ENCODE measurements at places on chromosomes 3 and 15. TPM values are rescaled to one million over a fixed set of nuclear protein-coding genes. Genes with fewer than 3 reads are reported as not detected.

Gene ZIC4
- not detected for total RNA-seq

Gene CPA3
- 66.8 TPM for total RNA-seq

Gene ASB14
- not detected for total RNA-seq

Gene TMIE
- 0.83 TPM for total RNA-seq

Gene SATB1
- total RNA-seq: 17.5 TPM

Gene OXTR
- total RNA-seq: 3.8 TPM

Gene SOX14
- total RNA-seq: not detected

Gene SEMA6D
- total RNA-seq: 1.3 TPM

Gene STRIT1
- not detected for total RNA-seq

Gene SV2B
- total RNA-seq: 0.04 TPM

Gene ATP2C1
- 41.4 TPM for total RNA-seq

Gene MRPS22
- 73.2 TPM for total RNA-seq

DNA sequence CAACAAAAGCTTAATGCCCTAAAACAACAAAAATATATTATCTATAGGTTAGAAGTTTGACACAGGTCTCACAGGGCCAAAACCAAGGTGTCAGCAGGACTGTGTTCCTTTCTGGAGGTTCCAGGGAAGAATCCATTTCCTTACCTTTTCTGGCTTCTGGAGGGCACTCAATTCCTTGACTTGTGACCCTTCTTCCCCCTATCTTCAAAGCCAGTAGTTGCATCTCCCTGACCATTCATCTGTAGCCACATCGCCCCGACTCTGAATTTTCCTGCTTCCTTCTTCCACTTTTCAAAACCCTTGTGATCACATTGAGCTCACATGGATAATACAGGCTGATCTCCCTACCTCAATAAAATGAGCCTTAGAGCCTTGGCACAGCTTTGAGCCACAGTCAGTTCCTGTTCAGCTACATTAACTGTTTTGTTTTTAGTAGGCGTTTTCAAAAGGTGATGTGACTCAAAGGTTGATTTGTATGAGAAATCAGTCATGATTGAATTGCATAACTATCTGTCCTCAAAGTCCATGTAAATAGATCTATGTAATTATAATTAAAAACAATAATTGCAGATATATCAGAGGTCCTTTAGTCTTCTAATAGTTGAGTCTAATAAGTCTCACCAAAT is 12.4 kb downstream of the PFN2 start:
- no peak for DNase-seq

GRCh38 chr15:44261007-44261706 is 27.4 kb upstream of the GOLM2 start:
- DNase-seq: no peak

- DNase-seq: no peak
These were observed 254.1 kb upstream of the ZNF717 start for GRCh38 chr3:76039431-76039830.

GRCh38 chr3:39521456-39521855 is 54.0 kb downstream of the MOBP start:
- no peak for DNase-seq

GRCh38 chr3:180324791-180325190 is 277.2 kb upstream of the TTC14 start:
- DNase-seq: no peak

DNA sequence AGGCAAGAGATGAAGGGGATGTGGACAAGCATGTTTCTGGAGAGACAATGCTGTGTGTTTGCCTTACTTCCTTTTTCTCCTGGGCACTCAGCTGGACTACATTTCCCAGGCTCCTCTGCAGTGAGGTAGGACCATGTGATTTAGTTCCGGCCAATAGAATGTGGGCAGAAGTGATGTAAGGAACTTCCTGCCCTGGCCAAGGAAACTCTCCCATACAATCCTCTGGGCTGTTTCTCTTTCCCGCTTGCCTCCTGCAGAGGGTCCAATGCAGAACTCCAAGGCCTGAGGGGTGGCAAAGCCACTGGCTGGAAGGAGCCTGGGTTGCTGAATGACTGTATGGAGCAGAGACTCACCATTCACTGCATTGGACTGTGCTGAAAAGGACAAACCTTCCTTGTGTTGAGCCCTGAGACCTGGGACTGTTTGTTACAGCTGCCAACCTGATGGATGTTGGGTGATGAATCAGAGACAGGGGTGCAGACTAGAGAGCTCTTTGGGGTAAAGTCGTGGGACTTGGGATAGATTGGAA is 82.7 kb upstream of the SLC6A6 start:
- no peak for DNase-seq

DNA sequence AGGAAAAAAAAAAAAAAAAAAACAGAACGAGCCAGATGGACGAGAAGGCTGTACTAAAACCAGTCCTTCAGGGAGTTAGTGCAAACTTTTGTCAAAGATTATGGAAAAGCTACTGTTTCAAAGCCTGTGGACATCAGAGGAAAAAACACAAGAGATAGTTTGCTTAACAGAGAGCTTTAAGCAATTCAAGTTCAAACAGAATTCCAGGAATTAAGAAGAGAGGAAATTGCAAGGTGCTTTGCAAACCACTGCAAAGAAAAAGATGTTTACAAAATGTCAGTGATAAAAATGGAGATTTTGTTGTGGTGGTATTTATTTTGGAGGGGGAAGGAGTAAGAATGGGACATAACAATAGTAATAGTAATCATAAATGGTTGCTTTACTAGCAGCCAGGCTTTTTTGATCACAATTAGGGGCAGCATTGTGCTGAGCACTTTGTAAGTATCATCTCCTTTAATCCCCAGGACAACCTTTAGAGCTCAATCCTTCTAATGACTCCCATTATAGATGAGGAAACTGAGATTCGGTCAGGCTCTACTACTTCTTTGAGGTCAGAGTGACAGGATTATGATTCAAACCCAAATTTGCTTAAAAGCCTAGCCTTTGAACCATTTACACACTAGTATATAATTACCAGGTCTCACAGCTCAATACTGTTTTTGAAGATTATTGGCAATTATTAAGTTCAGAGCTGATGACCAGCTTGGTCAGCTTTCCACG is 22.4 kb upstream of the ARHGEF3 start:
- DNase-seq: no peak

DNA sequence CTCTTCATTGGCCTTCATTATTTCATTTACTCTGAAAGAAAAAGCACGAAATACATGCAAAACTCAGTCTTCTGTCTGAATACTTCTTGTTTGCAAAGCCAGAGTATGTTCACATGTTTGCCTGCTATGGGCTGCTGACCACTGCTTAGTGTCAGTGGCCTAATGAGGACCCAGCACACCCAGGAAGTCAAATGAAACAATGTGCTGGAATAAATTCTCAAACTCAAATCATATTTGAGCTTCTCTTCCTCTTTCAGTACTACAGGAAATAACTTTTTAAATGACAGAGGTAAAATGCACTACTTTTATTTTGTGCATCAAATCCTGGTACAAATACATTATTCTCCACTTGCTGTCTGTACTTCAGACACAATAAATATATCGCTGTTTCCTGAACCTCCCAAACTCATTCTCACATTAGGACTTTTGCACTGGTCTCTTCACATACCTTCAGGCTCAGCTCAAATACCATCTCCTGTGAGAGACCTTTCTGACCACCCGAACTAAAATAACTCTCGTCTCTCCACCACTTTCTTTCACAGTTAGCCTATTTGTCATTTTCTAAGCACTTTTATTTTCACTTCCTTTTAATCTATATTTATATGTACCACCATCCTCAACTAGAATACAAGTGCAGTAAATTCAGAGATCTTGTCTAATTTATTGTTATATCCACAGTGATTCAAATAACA is 176.8 kb downstream of the TUSC7 start:
- DNase-seq: no peak

DNA sequence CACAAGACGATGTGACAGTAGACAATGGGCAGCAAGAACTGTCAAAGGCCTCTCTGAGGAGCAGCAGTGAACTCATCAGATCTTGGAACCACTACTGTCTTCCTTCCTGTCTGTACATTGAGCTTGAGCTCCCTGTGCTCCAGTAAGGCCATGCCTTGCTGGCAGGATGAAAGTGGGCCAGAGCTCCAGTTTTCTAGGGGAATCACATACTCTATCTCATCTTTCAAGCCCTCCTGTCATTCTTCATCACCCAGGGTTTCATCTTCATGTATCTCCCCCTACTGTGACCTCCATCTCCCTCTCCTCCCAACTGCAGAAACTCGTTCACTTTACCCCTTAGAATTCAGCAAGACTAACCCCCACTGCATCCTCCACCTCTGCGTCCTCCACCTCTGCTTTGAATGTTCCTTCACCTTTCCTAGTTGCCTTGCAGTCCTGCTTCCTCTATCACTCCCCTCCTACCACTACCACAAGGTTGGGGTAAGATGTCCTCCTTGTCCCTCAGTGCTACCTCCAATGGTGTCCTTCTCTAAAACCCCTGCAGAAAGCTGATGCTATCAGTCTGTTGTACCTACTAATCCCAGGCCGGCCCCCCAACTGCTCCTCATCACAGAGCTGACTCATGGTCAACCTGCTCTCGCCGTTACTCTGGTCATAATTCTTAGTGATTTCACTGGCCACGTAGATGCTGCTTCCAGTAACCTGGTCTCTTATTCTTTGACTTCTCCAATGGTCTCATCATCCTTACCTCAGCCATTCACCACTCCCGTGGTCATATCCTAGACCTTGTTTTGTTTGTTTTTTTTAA is 22.3 kb downstream of the NKIRAS1 start:
- no peak for DNase-seq

DNA sequence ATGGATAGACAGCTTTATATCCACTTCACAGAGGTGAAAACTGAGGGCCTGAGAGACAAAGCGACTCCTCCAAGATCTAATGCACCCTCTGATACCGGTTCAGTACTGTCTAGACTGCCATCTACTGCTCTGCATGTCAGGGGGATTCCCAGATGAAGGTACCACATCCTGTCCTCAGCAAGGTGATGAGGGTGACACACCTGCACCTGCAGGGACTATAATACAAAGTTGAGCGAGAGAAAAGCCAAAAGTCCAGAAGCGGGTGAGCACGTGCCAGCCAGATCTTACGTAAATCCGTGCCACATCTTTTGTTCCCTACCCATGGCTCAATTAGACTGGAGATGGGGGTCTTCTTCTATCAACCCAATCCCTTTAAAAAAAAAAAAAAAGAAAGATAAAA is 32.4 kb upstream of the HES1 start:
- DNase-seq: no peak

DNA sequence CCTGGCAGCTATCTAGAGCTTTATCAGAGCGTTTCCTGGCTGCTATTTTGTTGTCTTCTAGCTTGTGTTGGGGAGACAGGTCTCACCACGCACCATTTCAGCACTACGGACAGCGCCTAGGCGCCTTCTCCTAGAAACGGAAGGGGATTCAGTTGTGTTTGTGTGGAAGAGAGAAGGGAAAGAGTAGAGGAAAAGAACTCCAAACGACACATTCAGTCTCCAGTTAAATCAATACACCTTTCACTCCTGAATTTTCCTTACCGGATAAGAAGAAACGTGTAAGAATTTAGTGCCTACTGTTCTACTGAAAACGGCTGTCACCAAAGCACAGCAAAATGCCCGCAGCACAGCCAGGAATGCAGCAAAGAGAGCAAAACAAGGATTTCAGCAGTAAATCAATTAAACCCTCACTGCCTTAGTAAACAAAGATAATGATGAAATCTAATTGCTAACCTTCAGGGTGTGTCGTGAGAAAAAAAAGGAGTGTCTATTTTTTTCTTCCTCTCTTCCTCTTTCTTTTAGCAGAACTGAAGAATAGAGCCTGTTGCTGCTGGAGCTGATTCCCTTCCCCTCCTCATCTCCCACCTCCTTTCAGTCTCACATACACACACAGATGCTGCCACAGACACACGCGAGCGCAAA is 412 bp upstream of the CTXN2 start:
- no peak for DNase-seq

- DNase-seq: no peak
These were observed 35.7 kb downstream of the NGRN start for GRCh38 chr15:90300988-90301706.

DNA sequence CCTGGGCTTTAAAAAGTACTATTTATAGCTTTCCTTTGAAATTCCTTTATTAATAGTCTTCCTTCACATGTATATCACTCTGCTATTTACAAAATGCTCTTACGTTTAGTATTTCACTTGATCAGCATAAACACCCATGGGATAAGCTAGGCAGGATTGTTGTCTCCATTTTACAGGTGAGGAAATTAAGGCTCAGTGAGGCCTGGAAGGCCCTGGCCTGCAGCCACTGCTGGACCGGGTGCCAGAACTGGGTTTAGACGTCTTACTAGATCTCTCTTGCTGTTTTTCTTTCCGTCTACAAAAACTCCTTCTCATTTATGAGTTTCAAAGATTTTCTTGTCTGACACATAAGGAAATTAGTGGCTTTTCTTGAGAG is 236.4 kb downstream of the LPP start:
- no peak for DNase-seq

DNA sequence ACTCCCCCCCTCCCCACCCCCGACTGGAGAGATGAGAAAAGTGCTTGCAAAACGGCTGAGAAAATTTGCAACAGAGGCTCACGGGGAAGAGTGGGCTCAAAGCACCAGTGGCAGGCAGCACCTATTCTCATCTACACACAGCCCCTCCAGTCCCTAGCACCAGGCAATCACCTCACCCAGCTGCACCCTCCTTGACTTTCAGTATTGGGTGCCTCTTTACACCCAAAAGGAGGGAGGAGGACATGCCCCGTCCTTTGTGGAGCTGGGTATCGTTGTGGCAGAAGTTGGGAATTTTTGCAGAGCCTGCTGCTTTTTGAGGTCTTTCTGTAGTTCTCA is 182.8 kb upstream of the TOPAZ1 start:
- no peak for DNase-seq

DNA sequence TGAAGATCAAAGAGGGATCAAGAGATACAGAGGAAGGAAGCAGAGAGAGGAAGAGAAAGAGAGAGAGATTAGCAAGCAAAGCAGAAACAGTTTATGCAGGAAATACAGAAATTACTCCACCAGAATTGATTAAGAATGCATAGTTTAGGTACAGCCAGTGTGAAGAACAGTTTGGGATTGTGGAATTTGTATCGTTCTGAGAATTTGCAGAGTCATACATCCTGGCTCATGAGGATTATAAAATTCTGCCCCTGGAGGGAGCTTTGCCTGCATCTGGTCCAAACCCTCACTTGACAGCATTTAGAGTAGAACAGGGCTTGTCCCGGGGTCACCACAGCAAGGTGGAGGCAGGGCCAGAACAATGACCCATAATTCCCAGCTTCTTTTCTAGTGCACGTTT is 44.1 kb downstream of the MASP1 start:
- no peak for DNase-seq

GRCh38 chr15:33168444-33168843 is 26.1 kb downstream of the FMN1 start:
- DNase-seq: no peak

DNA sequence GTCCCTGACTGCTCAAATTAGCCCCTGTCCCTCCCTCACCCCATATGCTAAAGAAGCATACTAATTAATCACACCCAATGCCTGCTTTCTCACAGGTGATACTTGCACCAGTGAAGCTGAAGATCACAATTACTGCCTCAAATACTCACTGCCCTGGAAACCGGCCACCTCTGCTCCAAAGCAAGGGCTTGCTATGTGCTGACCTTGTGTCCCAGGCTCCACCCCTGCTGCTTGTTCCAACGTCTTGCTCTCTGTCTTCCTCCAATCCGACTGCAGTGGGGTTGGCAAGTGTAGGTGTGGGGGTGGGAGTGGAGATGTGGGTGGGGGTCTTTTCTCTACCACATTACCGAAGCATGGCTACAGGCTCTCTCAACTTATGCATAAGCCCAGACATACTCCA is 55.7 kb upstream of the PSMD6 start:
- no peak for DNase-seq
